ENCODE measurements at places on chromosomes 3 and 15.

GRCh38 chr3:139770577-139770976, 92.8 kb upstream of the NMNAT3 start:
- DNase-seq = peak; percentile 2

- DNase-seq = no peak
Observed at GRCh38 chr3:197014942-197015575, 14.6 kb downstream of the MELTF start.

DNA sequence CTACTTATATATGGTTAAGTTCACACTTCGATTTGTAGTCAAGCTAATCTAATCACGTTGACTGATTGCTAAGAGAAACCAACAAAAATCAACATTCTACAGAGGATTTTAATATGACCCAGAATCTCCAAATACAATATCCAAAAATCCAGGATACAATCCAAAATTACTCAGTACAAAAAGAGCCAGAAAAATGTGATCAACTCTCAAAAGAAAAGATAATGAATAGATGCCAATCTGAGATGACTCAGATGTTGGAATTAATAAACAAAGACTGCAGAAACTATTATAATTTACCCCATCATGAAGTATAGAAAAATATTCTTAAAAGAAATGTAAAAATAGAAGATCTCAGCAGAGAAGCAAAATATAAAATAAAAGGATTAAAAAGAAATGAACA, 22.3 kb downstream of the HACL1 start:
- no peak for DNase-seq

DNA sequence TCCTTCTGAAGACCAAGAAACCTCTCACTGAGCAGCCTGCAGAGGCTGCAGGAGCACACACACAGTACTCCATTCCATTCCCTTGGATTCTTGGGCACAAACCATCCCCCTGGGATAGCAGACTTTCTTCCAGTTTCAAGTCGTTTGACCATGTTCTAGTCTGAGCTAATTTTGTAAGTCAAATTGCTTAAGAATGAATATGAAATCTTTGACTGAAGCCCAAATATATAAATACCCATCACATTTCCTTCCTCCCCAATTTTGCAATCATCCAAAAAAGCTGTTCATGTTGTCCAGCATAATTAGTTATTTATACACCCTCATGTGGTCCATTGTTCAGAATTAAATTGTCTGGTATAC, 231.2 kb upstream of the TPRG1 start:
- DNase-seq = peak; percentile 74

DNA sequence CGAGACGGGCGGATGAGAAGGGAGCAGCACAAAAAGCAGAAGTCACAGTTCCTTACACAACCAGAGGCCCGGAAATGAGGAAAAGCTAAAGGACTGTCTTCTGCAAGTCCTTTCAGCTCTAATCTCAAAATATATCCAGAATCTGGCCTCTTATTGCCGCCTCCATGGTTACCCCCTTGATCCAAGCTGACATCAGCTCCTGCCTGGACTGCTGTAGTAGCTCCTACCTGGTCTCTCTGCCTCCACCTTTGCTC, 324.0 kb upstream of the ROPN1 start:
- peak; percentile 60 for DNase-seq

DNA sequence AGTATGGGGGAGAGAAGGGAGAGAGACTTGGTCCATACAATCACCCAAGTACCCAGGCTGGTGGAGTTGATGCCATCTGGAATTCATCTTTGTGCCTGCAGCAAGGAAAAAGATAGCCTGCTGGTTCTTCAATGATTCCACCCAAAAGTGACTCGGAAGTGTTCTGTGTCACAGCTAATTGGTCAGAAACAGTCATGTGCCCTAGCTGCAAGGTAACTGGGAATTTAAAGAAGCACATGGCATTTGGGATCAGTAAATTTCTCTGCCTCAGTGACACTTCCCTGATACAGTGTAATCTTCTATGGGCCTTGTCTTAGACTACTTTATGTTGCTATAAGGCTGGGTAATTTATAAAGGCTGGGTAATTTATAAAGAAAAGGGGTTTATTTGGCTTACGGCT, 17.5 kb downstream of the TLNRD1 start:
- no peak for DNase-seq

GRCh38 chr3:48502121-48502520, 1.9 kb downstream of the SHISA5 start:
- no peak for DNase-seq

DNA sequence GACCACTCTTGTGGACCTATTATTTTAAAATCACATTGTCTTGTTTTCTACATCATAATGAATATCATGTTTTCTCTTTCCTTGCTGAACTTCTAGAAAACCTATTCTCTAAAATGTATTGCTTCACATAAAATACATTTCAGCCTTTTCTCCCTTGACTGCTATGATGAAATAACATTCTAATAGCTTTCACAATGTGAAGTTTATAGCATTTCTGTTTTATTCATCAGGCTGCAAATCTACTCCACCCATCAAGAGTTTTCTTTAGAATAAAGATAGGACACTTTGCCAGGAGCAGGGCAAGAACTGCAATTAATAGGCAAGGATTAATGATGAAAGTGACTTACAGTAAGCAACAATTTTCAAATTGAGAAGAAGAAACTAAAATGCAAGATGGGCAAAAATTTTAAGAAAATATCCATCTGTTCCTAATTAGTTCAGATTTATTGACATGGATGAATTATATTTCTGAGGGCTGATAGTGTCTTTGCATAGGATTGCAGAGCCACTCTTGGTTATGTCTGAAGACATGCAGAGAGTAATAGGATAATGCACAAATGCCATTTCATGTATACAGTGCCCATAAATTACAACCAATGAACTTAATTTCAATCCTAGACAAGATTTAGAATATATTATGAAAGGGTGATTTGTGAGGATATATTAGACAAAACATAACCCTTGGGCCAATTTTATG, 21.7 kb downstream of the LEKR1 start:
- no peak for DNase-seq

GRCh38 chr3:54543446-54543845, 384.4 kb downstream of the LRTM1 start:
- no peak for DNase-seq

GRCh38 chr3:155179437-155179827, 99.3 kb downstream of the MME start:
- DNase-seq = no peak

DNA sequence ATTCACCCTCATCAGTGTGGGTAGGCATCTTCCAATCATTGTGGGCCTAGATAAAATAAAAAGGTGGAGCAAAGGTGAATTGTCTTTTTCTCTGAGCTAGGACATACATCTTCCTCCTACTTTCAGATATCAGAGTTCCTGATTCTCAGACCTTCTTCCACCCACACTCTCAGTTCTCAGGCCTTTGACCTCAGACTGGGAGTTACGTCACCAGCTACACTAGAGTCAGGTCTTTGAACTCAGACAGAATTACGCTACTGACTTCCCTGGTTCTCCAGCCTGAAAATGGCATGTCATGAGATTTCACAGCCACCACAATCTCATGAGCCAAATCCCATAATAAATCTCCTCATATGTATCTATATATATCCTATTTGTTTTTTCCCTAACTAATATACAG, 39.0 kb downstream of the STRIT1 start:
- peak; percentile 66 for DNase-seq

DNA sequence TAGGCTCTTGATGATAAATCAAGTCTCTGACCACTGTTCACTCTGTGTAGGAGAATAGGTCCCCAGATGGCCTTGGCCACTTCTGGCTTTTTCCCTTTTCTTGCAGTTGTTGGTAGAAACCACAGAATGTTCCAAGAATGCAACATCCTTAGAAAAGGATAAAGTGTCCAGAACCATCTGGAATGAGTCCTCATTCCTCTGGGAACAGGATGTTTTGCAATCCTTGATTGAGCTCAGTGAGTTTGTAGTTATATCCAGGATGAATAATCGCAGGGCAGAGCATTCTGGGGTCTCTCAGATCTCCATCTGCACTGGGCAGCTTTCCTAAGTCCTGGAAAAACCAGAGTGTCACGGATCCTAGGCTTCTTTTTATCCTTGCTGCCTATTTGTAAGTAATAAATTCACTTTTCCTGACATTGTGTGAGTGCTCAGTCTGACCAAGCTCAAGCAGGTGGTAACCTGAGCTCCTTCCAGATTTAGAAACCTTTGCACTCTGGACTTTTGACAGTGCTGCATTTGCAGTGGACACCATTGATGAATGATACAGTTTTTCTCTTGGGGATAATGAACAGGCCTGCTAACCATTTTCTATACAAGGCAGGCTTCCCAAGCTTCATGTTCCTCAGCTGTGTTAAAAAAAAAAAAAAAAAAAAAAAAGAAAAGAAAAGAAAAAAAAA, 1028.6 kb downstream of the OTOL1 start:
- no peak for DNase-seq

- DNase-seq = peak; percentile 61
Observed at GRCh38 chr3:39065197-39065596, 13.4 kb downstream of the WDR48 start.

- DNase-seq = no peak
Observed at GRCh38 chr15:35439291-35439690, 106.7 kb downstream of the DPH6 start.

- no peak for DNase-seq
Observed at GRCh38 chr3:2589336-2589969, 490.8 kb downstream of the CNTN4 start.

GRCh38 chr3:16978234-16978920, 93.6 kb downstream of the PLCL2 start:
- DNase-seq = peak; percentile 9

GRCh38 chr3:167120828-167121227, 259.3 kb downstream of the ZBBX start:
- DNase-seq = no peak

DNA sequence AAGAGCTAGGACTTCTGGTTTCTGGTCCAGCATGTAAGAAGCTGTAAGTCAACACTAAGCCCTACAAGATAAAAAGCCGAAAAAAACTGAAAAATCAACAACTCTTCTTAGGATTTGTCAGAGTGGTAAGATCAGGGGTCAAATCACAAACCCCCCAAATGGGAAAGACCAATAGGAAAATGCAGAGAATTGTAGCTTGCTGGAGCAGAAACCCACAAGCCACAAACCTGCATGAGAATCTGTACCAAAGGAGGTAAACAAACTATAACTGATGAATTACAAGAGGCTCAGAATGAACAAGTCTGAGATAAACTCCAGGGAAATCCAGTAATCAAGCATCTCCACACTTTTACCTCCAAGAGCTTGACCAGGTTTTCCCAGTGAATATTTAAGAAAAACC, 36.0 kb downstream of the RFX7 start:
- DNase-seq = no peak

GRCh38 chr3:24004171-24004938, 59.3 kb downstream of the NR1D2 start:
- no peak for DNase-seq

DNA sequence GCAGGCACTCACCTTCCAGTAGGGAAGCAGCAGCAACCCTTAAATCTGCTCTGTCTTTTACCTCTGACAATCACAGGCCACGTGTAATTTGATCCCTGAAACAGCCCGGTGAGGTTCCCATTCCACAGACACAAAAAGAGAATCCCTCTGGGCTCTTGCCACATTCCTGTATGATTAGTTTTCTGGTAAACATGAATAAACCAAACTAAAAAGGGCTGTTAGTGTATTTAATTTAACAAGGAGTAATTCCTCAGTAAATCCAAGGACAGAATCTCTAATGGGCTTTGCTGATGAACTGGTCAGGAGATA, 186.9 kb downstream of the FAM43A start:
- no peak for DNase-seq

GRCh38 chr3:56248021-56248420, 220.2 kb downstream of the ERC2 start:
- no peak for DNase-seq

DNA sequence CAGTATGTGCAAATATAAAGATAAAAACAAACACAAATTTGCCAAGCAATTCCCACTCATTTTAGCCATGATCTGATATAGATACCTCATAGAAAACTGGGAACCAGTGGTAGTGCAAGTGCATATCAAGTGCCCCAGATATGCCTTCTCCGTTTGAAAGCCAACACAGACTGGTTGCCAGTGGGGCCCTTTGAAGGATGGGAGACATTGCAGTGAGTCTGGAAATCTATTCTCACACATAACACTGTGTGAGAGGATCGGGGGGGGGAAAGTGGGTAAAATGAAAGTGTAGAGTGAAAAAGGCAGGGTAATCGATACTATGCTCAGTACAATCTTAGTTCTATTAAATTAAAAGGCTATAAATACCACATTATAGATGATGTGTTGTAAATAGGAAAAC, 83.0 kb downstream of the CBLB start:
- no peak for DNase-seq

DNA sequence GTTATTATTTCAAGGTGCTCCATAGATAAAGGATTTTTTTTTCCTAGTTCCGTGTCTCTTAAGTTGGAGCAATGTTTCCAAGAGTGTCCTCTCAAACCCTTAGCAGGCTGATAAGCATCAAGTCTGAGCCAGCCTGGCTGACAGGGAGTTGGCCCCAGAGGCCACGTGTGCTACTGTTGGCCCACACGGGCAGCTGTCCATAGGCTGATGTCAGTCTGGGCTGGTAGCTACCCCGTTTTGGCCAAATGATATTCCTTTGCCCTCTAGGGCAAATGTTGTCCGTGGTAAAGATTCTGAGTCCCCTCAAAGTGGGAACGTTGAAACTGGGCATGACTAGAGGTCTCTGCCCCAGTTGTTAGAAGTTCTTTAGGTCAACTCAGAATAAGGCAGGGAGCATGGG, 99.4 kb downstream of the FLNB start:
- no peak for DNase-seq

DNA sequence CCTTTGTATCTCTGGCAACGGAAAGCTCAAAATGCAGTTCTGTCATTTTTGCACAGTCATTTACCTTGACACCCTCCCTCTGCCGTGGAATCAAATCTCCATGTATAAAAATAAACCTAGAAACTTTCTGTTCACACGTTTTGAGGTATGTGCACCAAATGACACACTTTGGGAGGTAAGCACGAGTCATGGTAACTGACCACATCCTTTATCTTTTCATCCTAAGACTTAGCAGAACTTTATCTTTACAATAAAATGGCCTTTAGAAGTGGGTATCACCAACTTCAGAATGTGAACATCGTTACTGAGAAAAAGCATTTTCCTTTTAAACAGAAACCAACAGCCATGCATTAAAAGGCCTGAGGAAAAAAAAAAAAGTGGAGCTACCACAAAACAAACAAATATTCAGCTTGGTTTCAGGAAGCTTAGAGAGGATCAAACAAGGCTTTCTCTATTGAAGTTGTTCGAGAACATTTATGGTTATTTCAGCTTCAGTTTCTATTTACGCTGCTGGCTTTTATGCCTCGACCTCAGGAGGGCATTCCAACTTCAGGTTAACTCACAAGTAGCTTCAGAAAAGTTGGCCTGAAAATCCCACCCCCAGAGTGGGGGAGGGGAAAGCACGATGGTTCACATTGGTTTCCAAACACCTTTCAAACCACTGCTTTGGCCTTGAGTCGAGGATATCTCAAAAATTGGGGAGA, 171.1 kb upstream of the ICE2 start:
- no peak for DNase-seq

GRCh38 chr15:26234976-26235767, 372.0 kb upstream of the ATP10A start:
- DNase-seq = no peak

DNA sequence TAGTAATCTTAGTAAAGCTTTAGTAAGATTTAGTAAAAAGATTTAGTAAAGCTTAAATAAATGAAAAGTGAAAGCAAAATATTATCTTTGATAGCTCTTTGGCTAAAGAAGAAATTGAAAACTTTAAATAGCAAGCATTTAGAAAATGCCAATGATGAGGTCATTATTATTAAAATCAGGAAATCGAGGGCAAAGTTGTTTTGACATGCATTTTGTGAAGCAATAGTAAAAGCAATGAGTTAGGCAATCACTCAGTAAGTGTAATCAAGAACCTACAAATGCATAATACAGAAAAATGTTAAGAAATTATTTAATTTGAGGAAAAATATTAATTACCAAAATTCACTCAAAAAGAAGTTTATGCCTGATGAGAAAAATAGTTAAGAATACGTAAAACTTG, 280.3 kb upstream of the MME start:
- peak; percentile 75 for DNase-seq
